Mucosa of descending colon (tissue), 3 donors: ENCODE measurements at places on chromosomes 2 and 18. TPM values are rescaled to one million over a fixed set of nuclear protein-coding genes. Genes with fewer than 3 reads are reported as not detected.
A peak's percentile ranks its signal among the peaks of the same experiment; 100 is the strongest.

Gene TXNDC2
- total RNA-seq: not detected

DNA sequence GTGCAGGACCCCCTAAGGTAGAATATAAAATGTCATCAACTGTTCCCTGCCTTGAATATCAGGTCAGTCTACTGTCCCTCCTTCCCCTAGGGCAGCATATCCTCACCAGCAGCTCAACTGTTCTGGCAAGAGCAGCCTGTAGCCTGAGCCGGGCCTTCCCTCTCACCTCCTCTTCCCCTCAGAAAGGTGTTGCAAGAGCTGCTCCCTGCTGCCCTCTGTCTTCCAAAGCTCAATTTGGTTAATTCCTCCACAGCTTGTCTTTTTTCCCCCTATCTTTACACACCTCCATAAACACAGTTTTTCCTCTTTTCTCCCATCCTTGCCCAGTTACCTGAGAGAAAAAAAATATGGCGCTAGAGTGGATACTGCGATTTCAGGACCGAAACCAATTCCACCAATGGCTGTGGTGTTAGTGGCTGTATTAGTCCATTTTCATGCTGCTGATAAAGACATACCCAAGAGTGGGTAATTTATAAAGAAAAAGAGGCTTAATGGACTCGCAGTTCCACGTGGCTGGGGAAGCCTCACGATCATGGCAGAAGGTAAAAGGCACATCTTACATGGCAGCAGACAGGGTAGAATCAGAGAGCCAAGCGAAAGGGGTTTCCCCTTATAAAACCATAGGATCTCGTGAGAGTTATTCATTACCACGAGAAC lies 184.7 kb downstream of the MREG start:
- peak; percentile 56 for DNase-seq

Gene ATAD2B
- 25.8 TPM for total RNA-seq

- DNase-seq: peak; percentile 15
These were observed 40.1 kb upstream of the CLASP1 start for GRCh38 chr2:121689356-121689755.

GRCh38 chr2:114436329-114436728 lies 6.1 kb upstream of the DPP10 start:
- no peak for DNase-seq

GRCh38 chr2:51795248-51795888 lies 763.4 kb upstream of the NRXN1 start:
- DNase-seq: no peak

Gene KCNF1
- total RNA-seq: 0.78 TPM

Gene OTX1
- total RNA-seq: not detected

DNA sequence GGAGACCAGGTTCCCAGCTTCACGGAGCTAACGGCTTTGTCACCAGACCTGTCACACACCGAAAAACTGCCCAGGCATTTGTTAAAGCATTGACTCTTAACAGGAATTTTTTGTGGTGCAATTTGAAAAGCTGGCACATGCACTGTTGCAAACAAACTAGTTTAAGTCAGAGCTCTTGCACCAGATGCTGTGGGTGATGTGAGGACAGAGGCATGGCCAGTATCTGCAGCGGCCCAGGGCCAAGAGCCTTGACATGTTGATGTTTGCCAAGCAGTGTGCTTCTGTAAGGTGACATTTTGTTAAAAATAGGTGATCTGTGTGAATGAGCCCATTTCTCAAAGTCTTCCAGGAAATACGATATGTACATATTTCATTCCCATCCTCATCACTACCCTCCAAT lies 142.5 kb downstream of the MTCL1 start:
- no peak for DNase-seq

GRCh38 chr2:176246331-176246730 lies 22.9 kb upstream of the MTX2 start:
- DNase-seq: no peak
